ENCODE measurements at places on chromosomes 12 and 14.

DNA sequence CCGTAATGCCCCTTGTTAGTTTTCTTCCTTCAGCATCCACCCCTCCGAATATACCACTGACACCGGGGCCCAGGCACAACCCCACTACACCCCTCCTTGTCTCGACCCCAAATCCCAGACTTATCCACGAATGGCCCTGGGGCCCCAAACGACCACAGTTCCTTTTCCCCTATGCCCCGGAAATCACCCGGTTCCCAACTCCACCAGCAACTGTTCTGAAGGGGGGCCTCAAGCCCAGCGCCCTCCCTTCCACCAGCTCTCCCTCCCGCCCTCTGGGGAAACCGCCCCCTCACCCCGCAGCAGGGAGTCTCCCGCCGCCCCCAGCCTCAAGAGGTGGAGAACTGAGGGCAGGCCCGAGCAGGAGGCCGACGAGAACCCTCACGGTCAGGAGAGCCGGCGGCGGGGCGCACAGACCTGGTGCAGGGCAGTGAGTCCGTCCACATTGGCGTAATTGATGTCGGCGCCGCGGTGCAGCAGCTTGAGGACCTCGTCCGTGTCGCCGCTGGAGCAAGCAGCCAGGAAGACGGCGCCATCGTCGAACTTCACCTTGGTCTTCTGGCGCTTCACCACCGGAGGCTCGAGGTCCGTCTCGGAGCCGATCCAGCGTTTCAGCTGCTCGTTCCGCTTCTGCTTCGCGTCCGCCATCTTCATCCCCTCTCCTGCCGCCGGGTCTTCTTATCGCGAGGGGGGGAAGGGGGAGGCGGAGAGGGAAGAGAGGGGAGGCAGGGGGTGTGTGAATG, 446 bp downstream of the PPP1R12A start:
- DNase-seq: no peak

DNA sequence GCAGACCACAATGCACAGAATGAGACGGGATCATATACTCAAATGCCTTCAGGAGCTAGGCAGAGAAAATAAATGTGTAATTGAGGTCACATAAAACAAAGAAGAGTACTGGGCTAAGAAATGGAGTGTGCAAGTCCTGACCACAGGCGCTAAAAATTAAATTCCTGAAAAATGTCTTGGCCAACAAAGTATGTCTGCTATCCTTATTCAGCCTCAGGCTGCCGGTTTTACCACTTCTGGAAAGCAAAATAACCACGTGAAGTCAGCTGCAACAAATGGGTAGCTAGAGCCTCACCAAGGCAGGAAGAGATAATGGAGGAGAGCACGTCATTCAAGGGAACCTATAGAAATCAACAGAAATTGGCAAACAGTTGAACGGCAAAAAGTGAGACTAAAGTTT, 3.1 kb downstream of the PYGL start:
- no peak for DNase-seq

DNA sequence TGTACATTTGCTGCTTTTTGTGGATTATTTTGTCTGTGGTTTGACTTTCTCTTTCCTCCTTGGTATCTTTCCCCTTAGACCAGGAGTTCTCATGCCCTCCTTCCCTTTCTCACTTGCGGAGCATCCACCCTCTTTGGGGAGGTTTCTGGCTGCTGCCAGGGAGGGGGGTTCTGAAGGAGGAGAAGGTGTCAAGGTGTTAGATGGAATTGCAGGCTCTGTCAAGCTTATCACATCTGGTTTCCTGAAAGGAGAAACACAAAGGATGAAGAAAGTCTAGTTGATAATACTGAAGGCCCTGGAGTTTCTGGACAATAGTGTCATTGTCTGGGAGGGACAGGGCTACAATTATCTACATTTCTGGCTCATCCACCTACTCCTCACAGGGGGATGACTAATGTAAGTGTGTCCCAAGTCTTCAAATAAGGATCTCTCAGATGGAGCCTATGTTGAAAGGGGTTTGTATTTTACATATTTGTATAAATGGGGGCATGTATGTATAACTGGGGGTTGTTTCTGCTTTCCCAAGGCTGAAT, 217.3 kb upstream of the CCDC196 start:
- DNase-seq: no peak

DNA sequence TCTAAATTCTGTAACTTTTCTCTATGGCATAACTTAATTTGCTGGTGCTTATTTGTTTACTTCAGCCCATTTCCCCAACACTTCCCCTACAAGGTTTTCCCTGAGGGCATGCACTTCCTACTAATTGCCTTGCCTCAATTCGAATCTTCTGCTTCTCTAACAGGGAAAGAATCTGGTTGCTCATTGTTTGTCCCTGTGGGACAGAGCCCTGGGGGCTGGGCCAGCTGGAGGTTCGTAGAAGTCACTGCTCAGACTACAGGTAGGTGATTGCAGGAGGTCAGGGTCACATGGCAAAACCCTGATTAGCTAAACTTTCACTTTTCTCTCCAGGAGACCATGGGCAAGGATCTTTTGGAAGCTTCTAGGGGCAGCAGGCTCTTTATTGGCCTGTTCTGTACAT, 72.0 kb downstream of the ZFC3H1 start:
- DNase-seq: no peak
